ENCODE measurements at places on chromosomes 5 and 9.

GRCh38 chr9:72407114-72407513, 42.1 kb upstream of the ZFAND5 start:
- no peak for DNase-seq

DNA sequence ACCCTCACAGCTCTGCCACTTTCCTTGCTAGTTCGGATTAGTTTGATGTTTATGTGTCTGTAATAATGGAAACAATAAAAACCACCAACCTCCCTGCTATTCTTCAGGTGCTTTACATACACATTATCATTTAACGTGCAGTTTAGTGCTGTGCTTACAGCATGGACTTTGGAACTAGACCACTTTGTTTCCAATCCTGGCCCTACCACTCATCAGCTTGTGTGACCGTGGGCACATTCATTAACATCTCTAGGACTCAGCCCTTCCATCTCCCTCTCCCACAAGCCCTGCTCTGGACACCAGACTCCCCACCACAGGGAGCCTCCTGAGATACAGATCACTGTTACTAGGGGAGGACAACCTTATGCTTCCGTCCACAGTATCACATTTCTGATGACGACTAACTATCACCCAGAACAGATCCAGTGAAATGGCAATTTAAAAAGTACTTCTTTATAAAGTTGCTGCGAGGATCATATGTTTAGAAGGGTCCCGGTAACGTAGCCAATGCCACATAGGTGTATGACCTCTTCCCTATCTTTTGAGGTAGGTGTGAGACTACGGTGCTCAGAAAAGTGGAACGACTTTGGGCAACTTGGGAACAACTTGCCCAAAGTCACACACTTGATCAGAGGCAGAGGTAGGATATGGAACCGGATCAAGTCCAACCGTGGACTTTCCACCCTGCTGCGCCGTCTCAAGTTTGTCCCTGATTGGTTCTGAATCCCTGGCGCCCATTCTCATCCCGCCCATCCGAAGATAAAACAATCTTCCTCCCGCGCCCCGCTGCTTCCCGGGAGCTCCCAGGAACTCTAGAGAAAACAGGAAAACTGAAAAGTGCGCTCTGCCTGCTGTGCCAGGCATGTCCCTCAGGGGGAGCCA, 132.4 kb upstream of the NIPBL start:
- DNase-seq: no peak

DNA sequence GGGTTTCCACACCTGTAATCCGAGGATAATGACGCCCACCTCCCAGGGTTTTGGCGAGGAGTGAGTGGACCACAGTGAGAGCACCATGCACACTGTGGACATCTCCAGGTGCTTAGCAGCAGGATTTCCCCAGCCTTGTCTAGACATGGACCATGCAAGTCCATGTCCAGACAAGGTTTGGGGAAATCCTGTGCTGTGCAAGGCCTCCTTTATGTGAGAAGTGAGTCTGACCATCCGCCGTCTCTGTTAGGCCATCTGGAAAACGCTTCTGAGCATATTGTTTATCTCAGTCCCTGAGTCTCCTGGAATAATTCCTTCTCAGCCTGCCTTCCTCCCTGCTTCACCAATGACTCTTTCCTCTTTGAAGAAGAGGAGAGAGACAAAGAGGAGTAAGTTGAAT, 26.2 kb upstream of the TNFAIP8 start:
- no peak for DNase-seq

GRCh38 chr9:18245911-18246310, 228.0 kb upstream of the ADAMTSL1 start:
- no peak for DNase-seq

- no peak for DNase-seq
Measured at GRCh38 chr5:43000914-43001313, 39.2 kb downstream of the ANXA2R start.

DNA sequence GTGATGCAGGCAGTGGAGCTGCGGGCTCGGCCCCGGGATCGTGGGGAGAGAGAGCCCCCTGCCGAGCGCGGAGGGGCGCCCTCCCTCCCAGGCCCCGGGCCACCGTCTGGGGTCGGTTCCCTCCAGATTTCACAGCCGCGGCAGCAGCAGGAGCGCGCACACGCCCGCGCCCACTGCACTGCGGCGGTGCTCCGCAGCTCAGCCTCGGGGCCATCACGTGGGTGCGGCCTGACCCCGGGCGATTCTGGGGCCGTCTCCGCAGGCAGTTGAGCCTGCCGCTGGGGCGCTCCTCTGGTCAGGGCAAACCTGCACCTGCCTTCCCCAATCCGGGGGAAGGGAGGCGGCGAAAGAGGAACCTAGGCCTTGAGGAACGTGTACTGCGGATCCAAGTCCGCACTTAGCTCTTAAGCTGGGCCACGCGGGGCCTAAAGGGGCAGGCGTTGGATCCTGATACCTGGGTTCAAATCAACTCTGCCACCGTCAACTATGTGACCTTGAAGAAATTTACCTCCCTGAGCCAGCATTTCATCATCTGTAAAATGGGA, 9.4 kb upstream of the DELE1 start:
- peak; percentile 6 for DNase-seq

DNA sequence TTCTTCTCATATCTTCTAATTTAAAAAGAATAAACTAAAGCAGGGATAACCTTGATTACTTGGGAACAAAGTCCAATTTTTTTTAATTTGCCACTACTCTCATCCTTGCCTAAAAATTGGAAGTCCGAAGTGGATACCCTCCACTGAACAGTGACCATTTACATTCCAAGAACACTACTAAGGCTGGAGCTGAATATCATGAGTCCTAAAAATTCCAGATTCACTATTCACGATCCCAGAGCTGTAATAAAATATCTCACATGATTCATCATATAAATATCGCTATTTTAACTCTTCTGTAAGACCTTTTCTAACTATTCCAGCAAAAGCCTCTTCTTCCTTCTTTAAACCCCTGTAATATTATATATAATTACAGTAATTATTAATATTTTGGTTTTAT, 57.4 kb downstream of the ATPSCKMT start:
- no peak for DNase-seq

- DNase-seq: no peak
Measured at GRCh38 chr5:159316519-159317383, 13.5 kb downstream of the IL12B start.

- no peak for DNase-seq
Measured at GRCh38 chr9:126449725-126450667, 123.4 kb downstream of the MVB12B start.

DNA sequence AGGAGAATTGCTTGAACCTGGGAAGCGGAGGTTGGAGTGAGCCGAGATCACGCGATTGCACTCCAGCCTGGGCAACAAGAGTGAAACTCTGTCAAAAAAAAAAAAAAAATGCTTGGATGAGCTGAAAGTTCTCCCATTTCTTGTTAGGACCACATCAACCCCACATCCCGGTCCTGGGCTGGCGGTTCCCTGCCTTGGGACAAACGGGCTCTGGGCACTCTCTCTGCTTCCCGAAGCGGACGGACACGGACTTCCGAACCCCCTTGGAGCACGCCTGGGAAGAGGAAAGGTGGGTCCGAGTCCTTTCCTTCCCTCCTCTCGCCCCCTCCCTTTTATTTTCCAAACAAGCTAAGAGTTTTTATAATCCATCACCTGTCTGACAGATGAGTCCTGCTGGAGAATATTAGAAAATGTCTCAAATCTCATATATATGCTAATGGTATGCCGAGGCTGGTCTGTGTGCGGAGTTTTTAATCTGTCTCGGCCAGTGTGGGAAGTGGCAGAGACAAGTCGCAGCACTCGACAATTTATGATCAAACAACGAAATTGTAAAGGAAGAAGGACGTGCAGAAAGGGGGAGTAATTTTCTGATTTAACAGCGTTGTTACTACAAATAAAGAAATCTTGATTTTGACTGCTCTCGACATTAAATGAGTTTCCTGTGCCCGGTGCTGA, 257.9 kb upstream of the IRX4 start:
- no peak for DNase-seq

DNA sequence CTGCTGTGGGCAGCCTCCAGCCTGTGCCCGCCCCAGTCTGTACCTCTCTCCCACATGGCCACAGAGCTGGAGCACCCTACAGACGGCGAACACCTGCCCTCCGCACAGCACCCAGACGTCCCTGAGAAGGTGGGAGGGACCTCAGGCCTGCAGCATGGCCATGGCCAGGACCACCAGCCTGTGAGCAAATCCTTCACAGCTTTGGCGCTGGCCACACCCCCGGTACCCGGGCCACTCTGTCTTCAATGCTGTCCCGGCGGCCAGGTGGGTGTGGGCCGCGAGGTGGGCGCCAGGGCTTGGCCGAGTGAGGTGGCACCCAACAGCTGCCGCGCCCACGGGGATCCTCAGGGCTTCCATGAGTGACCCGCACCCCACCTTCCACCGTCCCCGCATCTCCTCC, 18.7 kb downstream of the NOTCH1 start:
- no peak for DNase-seq

DNA sequence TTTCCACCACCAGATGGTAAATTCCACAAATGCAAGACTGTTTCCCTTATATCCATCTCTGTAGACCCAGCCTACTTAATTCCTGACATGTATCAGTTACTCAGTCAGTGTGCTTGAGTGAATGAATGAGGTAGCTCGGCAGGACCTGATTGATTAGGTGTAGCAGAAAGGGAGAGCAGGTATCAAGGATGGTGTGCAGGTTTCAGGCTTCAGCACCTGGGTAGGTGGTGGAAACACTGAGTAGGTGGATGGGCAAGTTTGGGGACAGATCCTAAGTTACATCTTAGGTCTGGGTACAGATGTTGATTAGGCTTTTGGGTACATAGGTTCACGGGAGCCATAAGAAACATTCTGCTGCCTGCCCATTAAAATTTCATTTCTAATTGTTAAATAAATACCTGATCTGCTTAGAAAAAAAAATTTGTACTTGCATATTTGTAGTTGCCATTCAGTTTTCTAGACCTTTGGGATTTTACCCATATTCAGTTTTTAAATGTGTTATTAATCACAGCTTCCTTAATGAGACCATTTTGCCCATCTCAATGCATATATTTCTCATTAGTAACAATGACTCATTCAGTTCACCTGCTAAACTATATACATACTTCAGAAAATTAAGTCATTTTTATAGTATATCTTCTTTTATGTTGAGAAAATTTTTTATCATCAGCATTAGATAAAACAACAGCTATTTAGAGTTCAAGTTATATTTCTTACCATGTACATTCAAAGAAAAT, 111.8 kb downstream of the INIP start:
- no peak for DNase-seq

- DNase-seq: peak; percentile 29
Measured at GRCh38 chr9:113520109-113520642, 56.6 kb downstream of the RGS3 start.

DNA sequence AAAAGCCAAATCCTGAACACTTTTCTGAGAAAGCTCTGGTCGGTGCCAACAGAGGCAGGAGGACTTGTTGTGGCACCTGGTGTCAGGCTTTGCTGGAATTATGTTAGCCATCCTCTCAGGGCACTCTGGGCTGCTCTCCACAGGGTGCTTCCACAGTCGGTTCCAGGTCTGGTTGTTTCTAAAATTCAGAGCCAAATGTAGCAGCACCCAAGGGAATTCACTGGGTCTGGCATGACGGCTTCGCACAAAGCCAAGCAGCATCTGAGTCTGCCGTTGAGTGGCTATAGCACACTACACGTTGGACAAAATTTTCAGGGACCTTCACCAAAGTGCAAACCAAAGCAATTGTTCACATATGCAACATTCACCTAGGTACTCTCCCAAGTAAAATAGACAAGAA, 110.2 kb downstream of the PJA2 start:
- no peak for DNase-seq

- no peak for DNase-seq
Measured at GRCh38 chr5:149826574-149826973, 96.5 kb downstream of the PPARGC1B start.

- no peak for DNase-seq
Measured at GRCh38 chr5:178366998-178367735, 134.6 kb upstream of the PHYKPL start.

DNA sequence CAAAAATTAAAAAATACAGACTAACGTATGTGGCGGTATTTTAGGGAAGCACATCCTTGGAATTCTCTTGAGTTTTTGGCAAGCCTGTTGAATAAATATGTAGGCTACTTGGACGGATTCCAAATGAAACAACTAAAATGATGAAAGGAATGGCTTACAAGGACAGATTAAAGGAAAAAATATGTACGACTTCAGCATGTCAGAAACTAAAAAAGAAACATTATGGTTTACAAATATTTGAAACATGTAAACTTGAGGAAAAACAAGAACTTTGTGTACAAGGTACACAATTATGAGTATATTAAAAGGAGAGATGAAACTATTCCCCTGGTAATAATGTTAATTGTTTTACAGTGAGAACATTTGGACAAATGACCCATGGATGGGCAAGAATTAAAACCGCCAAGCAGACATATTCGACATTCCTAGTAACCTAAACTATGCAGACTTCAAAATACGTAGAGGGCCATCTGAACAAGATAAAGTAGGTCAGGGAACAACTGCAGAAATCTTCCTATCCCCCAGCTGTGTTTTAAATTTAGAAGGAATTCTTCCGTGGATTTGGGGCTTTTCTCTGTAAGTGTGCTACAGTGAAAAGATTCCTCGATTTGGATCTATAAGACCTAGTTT, 12.5 kb downstream of the EDIL3 start:
- no peak for DNase-seq

DNA sequence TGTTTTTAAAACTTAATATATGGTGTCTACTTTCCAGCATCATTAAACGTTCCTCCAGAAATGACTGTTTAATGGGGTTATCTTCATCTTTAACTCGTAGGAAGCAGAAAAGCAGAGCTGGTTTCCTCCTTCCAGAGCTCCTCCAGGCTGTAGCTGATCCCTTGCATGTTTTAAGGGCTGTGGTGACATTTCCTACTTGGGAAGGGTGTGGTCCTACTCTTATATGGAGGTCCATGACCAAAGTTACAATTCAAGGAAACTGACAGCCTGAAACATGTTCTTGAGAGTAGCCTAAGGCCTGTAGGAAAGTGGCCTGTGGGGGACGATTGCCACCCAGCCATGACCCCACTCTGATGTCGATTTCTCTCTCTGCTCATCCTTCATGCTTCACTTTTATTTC, 297.1 kb downstream of the GADD45G start:
- no peak for DNase-seq

GRCh38 chr5:59330680-59331079, 562.8 kb downstream of the PDE4D start:
- no peak for DNase-seq

GRCh38 chr5:173242675-173243121, 7.7 kb upstream of the NKX2-5 start:
- DNase-seq: no peak

GRCh38 chr5:35145012-35145411, 85.3 kb downstream of the PRLR start:
- no peak for DNase-seq

GRCh38 chr9:134491196-134491835, 150.3 kb upstream of the COL5A1 start:
- DNase-seq: no peak

GRCh38 chr9:72633966-72634365, 112.6 kb downstream of the TMC1 start:
- no peak for DNase-seq

GRCh38 chr9:13759551-13759950, 480.1 kb upstream of the MPDZ start:
- DNase-seq: no peak

DNA sequence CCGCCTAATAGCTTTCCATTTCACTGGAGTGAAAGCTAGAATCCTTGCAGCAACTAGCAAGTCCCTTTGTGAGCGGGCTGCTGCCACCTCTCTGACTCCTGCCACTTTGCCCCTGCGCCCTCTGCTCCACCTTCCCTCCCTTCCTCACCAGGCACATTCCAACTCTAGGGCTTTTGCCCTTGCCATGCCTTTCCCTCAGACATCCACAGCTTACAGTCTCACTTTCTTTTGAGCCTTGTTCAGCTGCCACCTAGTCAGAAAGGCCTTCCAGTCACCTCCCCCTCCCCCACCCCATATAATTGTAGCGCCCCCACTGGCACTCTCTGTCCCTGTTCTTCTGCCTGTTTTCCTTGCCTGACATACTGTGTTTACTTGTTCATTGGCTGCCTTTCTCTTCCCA, 31.0 kb downstream of the CYSTM1 start:
- DNase-seq: no peak

Measured in activated CD4-positive, alpha-beta T cell treated with anti-CD3 and anti-CD28 coated beads for 24 hours (primary cell).